ENCODE measurements at places on chromosomes 6 and 20. TPM values are rescaled to one million over a fixed set of nuclear protein-coding genes. Genes with fewer than 3 reads are reported as not detected.

- no peak for DNase-seq
Observed at GRCh38 chr6:8336406-8337057, 98.8 kb downstream of the SLC35B3 start.

GRCh38 chr6:38580030-38580429 is 59.7 kb downstream of the BTBD9 start:
- DNase-seq = no peak

DNA sequence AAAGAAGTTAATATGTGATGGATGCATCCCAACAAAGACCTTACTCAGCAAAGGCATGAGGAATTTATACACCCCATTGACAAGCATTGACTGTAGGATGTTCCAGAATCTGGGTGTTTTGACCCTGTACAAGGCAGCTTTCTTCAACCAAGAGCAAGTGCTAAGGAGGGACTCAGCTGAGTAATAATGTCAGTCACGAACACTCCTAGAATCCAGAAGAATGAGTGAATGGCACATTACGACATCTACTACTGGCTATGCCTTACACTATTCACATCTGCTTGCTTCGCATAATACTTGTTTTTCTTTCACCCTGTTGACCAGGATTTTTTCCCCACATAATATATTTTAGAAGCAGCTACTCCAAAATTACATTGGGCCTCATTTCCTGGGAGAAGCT is 42.5 kb upstream of the VGLL2 start:
- DNase-seq = no peak

- DNase-seq = no peak
Observed at GRCh38 chr6:169022079-169022478, 231.6 kb downstream of the THBS2 start.

DNA sequence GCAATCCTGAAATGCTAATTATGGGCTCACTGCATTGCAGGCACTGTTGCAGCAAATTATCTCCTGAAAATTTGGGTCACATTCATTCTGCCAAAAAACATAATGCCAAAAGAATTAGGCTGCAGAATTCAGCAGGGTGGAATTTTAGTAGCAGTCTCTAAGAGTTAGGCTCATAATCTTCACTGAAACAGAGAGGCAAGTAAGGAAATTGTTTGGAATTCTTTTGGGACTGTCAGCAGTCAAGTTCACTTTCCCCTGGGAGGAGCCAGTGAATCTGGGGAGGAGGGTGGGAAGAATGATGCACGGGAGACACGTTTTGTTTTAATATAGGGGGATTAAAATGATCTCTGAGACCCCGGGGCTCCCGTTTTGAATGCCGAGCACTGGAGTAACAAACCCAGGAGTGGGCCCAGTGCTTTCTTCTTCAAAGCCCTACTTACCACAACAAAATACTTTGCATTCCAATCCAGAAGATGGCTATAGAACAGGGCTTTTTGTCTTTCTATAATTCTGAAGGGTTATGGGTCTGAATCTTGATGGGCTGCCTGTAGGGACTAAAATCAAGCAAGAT is 44.7 kb downstream of the SOBP start:
- no peak for DNase-seq

GRCh38 chr6:12801141-12801540 is 84.6 kb downstream of the PHACTR1 start:
- DNase-seq = no peak

Gene CRISP3
- not detected for total RNA-seq

DNA sequence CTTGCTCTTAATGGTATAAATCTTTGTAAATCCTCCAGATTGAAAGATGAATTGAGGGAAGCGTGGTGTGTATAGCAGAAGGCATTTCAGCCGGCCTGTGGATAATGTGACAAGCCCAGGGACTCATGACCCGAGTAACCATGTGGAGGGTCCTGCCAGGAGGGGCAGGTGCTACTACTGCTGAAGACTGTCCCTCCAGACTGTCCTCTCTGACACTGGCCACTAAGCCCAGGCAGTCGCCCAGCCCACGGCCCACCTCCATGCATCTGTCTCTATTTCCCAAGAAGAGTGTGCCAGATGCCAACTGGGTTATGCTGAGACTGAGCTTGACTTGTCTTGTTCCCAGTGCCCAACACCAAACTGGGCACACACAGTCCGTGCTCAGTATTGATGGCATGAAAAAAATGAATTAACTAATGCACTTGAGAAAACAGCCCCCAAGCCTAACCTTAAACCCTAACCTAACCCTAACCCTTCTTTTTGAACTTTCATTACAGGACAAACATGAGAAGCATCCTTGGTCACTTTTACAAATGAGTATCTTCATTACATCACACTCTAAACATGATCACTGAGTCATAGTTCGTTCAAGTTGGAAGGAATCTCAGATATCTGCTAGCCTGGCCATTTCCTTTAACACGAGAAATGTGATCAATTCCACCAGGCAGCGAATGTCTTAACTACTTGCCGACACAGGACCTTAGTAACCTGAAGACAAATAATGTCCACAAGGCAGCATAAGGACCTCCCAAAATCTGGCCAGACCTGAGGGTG is 182.2 kb upstream of the RREB1 start:
- DNase-seq = no peak

Gene FAM217A
- not detected for total RNA-seq

- no peak for DNase-seq
Observed at GRCh38 chr6:17352302-17352701, 41.1 kb upstream of the CAP2 start.

Gene ADGRB3
- total RNA-seq = not detected

DNA sequence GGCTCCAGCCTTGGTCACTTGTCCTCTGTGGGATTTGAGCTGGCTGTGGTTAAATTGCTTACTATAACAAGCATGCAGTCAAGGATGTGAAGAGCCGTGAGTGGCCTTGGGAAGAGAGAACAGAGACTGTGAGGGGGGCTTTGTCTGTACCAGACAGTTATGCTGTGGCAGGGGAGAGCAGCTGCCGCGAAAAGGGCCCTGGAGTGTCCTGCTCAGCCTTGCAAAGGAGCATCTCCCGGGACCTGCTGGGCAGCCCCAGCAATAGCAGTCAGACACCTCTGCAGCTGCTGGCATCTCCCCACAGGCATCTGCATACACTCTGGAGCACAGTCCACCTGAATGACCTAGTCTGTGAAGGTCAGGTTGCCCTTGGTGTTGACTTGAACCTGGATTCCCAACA is 6.3 kb downstream of the EBF4 start:
- DNase-seq = no peak

GRCh38 chr6:47630587-47630986 is 67.8 kb upstream of the ADGRF4 start:
- no peak for DNase-seq

Gene ESR1
- total RNA-seq = 0.64 TPM

- DNase-seq = no peak
Observed at GRCh38 chr6:44041461-44042260, 85.6 kb downstream of the MRPL14 start.

- DNase-seq = no peak
Observed at GRCh38 chr20:17822039-17822438, 122.3 kb downstream of the BANF2 start.

DNA sequence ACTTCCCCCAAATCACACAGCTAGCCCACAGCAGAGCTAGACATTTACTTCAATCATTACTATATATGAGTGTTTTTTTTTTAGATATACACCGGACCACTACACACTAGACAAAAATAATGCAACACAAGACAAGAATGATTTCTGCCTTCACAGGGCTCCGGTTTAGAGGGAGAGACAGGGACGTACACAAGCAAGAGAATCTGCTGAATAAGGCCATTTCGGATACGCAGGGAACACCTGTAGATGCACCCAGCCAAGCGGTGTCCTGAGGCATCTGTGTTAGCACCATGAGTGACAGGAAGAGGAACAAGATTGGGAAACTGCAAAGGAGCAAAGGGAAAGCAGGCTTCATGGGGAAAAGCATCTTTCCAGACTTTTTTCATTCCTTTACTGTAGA is 45.7 kb downstream of the HS3ST5 start:
- no peak for DNase-seq

Data from natural killer cell (primary cell).